Immature natural killer cell (primary cell): ENCODE measurements at places on chromosomes 6 and 20.

DNA sequence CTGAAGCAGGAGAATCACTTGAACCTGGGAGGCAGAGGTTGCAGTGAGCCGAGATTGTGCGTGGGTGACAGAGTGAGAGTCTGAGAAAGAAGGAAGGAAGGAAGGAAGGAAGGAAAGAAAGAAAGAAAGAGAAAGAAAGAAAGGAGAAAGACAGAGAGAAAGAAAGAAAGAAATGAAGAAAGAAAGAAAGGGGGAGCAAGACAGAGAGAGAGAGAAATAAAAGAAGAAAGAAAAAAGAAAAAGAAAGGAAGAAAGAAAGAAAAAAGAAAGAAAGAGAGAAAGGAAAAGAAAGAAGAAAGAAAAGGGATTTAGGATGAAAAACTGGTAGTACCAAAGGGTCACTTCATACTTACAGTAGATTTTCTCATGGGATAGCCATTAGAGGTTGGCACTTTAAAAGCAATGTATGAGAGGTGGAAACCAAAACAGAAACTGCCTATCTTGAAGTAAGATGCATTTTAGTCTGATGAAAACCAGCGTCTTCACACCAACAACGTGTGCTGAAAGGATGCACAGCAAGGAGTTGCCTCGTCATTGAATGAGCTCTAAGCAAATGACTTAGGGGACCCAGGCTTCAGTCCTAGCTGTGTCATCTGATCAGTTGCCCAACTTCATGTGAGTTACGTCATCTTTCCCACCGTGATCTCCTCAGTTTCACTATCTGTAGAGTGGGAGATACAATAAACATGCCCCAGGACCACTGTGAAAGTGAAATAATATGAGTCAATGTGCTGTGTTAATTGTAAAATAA, 133.9 kb upstream of the NEDD9 start:
- H3K36me3 ChIP-seq, result peaks cover 5% of the 10 kb centered on the region
- H3K27me3 ChIP-seq, result no peaks in the 10 kb centered on the region
- peak overlapping the region; percentile 77 for H3K4me3 ChIP-seq

DNA sequence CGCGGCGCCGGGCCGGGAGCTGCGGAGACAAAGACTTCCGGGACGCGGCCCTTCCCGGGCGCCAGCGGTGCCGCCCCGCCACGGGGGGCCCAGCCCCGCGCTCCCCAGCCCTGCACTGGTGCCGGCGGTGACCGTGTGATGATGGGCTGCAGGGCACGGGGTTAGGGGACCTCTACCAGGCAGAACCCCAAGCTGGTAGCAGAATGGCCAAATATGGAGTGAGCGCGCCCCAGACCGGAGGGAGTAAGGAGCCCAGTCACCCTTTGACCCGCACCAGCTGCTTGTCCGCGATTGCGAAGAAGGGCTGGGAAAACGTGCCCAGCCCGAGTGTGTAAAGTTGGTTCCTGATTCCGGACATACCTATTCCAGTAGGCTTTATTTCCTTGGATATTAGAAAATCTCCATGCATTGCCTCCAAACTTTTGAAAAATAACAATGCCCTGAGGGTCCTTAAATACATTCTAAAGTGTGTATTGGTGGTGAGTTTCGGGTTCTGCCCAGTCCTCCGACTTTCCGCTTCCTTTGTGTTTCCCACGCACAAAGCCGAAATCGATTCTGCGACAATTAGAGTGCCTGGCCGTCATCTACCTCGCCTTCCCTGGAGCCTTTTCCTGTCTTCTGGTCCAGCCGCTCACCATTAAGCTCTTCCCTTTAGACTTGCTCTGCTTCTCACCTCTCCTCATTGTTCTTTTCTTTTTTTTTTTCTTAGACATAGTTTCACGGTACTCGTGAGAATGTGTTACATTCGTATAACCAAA, 1.1 kb downstream of the ABRACL start:
- H3K27ac ChIP-seq, result no peak overlapping the region
- H3K36me3 ChIP-seq, result no peaks in the 10 kb centered on the region
- DNase-seq, result peak; percentile 7
- H3K4me3 ChIP-seq, result no peak overlapping the region
- peaks cover 6% of the 10 kb centered on the region for H3K27me3 ChIP-seq

- H3K4me1 ChIP-seq, result no peaks in the 10 kb centered on the region
- no peak for DNase-seq
- no peaks in the 10 kb centered on the region for H3K27me3 ChIP-seq
These were observed 601.2 kb upstream of the ARID1B start for GRCh38 chr6:156175971-156176421.

DNA sequence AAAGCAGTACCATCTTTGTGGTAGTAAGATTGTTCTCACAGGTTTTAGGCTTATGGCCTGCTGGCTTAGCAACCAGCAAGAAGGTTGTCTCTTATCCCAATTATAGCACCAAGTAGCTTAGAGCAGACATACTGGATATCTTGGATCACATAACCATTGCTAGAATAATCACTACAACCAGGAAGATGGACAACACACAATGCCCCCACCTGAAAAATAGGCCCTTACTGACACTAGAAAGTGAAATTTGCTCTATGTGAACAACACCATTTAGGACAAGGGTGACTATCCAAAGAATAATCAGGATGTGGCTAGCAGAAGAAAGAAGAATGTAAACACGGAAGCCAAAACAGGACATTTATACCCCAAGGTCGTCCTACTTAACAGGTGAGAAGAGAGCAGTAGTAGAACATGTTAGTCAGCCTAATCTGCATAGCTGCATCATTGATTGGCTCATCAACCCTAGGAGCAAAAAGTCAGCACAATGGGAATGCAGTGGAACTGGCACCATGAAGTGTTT, 172.7 kb upstream of the MARCKS start:
- DNase-seq, result no peak
- H3K27me3 ChIP-seq, result no peaks in the 10 kb centered on the region
- no peak overlapping the region for H3K4me3 ChIP-seq

DNA sequence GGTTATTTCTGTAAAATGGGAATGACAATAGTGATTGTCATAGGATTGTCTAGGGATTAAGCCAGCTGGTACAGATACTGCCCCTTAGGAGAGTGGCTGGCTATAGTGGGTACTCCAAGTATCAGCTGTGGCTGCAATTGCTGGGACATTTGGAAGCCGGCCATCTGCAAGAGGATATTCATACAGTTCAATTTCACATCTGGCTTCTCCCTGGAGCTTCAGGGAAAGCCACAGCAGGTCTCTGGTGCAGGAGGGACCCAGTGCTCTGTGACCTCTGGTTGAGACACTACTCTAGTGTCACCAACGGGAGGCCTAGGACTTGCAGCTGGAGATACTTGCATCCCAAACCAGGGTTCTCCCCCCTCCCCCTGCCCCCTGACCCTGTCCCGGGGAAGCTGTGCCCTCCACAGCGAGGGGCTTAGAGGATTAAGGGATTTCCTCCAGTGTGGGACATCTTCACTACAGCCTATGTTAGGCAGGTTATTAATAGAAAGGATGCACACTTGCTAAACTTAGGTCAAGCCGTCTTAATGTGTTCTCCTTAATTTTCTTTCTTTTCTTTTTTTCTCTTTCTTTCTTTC, 2.7 kb downstream of the SLC2A10 start:
- H3K36me3 ChIP-seq, result no peaks in the 10 kb centered on the region
- H3K4me1 ChIP-seq, result peaks cover 11% of the 10 kb centered on the region
- H3K27ac ChIP-seq, result no peak overlapping the region
- no peak overlapping the region for H3K4me3 ChIP-seq
- peaks cover 6% of the 10 kb centered on the region for H3K27me3 ChIP-seq

DNA sequence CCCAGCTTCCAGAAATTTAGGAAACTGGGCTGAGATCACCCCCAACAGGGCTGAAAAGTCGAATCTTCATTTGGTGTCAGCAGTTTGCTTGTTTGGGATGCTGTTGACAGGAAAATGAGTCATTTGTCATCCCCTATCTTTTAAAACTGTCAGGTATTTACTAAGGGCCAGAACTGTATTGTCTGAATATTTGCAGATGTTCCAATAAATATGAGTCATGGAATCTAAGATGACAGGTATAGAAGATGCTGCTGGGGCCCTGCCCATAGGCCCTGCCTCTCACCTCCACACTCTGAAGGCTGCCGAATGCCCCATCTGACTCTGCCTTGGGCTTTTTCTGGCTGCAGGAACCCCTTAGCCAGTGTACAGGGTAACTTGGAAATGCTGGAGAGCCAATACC, 3.9 kb downstream of the ETV7 start:
- no peak overlapping the region for H3K27ac ChIP-seq
- peaks cover 5% of the 10 kb centered on the region for H3K27me3 ChIP-seq
- no peak overlapping the region for H3K4me3 ChIP-seq
- peaks cover 25% of the 10 kb centered on the region for H3K4me1 ChIP-seq
